Fibroblast of gingiva (primary cell): ENCODE measurements at places on chromosomes 7 and 10.

DNA sequence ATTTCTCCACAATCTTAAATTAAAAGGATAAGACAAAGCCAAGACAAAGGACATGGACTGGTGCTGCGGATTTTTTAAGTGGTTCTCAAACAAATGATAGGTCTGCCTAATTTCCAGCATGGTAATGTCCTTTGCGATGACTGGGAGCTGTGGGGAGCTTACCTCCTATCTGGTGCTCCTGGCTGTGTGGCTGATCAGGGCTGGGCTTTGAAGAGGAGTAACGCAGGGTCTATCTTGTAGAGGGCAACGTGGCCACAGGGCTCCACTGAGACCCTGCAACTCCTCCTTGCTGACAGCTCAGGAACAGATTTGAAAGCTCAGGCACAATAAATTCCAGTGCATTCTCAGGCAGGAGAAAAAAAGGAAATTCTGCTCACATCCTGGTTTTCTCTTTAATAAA, 103.1 kb upstream of the SFMBT2 start:
- DNase-seq = no peak

DNA sequence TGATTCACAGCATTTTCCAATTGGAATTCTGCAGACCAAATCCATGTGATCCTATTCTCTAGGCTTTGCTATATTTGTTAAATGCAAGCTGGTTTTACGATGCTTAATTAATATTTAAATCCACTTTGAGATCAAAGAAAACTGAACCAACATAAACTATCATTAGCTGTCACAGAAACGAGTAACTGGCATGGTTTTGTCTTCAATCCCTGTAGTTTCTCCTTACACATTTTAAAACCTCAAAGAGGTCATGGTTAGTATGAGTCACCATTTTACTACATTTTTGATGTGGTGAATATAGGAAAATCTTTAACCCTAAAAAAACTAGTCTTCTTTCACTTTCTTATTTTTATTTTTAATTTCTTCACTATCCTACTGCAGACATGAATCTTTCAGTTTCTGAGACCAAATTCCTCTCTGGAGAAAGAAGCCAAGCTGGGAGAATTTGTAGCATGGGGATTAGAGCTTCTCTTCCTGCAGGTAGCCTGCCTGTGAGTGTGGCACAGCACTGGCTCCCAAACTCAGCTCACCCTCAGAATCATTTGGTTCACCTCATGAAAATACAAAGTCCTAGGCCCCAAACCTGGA, 8.7 kb upstream of the LIPM start:
- peak; percentile 38 for DNase-seq

- no peak for DNase-seq
These were observed 53.3 kb upstream of the FAM180A start for GRCh38 chr7:135801877-135802276.

GRCh38 chr10:43647576-43647975, 1.1 kb downstream of the ZNF32 start:
- no peak for DNase-seq

GRCh38 chr7:24555719-24556118, 17.5 kb upstream of the PALS2 start:
- no peak for DNase-seq

DNA sequence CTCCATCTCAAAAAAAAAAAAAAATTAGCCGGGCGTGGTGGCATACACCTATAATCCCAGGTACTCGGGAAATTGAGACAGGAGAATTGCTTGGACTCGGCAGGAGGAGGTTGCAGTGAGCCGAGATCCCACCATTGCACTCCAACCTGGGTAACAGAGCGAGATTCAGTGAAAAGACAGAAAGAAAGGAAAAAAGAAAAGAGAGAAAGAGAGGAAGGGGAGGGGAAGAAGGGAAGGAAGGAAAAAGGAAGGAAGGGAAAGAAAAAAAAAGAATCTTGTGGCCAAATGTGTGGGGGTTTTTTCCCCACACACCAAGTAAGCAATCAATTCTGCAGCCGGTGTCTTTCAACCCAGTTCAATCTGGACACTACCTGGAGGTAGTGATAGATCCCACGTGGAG, 9.0 kb upstream of the NAT16 start:
- DNase-seq = no peak

GRCh38 chr7:94697035-94697974, 41.4 kb upstream of the SGCE start:
- peak; percentile 90 for DNase-seq

- no peak for DNase-seq
These were observed 8.6 kb downstream of the MARVELD1 start for GRCh38 chr10:97721871-97722780.

DNA sequence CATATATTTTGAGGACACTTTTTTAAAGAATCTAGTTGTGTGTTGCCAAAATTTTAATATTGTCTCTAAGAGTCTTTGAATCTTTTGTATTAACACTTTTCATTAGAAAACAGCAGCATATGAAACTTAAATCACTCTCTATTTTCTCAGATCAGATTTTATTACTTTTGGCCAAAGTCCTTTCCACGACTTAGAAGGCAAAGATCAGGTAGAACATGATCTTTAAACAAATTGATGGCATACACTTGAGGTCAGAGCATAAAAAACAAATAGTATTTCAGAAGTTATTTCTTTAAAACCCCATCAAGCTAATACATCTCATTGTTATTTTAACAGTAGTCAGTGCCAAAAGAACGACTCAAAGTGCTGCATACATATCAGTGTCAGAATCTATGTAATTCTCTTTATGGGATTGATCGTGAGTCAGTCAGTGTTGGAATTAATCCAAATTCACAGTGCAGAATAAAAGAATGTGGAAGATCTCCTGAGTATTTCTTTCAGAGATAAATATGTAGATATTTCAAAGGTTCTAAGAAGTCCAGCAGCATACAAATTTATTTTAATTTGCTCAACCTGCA, 9.6 kb upstream of the AGMO start:
- no peak for DNase-seq

GRCh38 chr7:113694149-113694548, 224.7 kb downstream of the PPP1R3A start:
- no peak for DNase-seq

DNA sequence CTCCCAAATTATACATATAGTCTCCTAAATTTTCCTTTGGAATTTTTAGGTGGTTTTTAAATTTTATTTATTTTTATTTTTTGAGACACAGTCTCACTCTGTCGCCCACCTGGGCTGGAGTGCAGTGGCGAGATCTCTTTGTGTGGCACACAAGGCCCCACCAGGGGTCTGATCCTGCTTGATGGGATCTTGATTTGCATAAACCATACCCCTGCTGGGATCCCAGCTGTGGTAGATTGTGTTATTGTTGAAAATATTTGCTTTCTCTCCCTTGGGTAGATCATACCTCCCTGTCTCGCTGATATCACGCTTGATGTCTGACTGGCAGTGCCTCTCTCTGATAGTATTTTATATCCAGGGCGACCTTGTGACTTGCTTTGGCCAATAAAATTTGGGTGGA, 5.6 kb upstream of the MUC3A start:
- DNase-seq = no peak
